ENCODE measurements at places on chromosomes 2 and 18. TPM values are rescaled to one million over a fixed set of nuclear protein-coding genes. Genes with fewer than 3 reads are reported as not detected.

MERTK gene
- 17.3 TPM for total RNA-seq

RGPD8 gene
- 21.5 TPM for total RNA-seq

CCDC74B gene
- total RNA-seq = 0.85 TPM

MEMO1 gene
- 30.4 TPM for total RNA-seq

ADD2 gene
- 4.3 TPM for total RNA-seq

GAREM2 gene
- 0.63 TPM for total RNA-seq

ACKR3 gene
- total RNA-seq = 14.4 TPM

ARHGEF4 gene
- 0.09 TPM for total RNA-seq

KCNK3 gene
- total RNA-seq = not detected

TYW5 gene
- total RNA-seq = 7.8 TPM

HOXD13 gene
- total RNA-seq = not detected

AGXT gene
- not detected for total RNA-seq

RAB27B gene
- 3.5 TPM for total RNA-seq

TMEM37 gene
- total RNA-seq = 0.94 TPM

CNRIP1 gene
- 29.9 TPM for total RNA-seq

KRTCAP3 gene
- total RNA-seq = not detected

ANKRD30BL gene
- total RNA-seq = not detected

PMS1 gene
- total RNA-seq = 26.4 TPM

KYNU gene
- not detected for total RNA-seq

AQP12B gene
- total RNA-seq = not detected

NYAP2 gene
- not detected for total RNA-seq

MALL gene
- total RNA-seq = 21.3 TPM

SIX3 gene
- not detected for total RNA-seq

IRS1 gene
- under 0.01 TPM for total RNA-seq

PDE11A gene
- total RNA-seq = under 0.01 TPM

DES gene
- total RNA-seq = not detected

CCDC148 gene
- 0.18 TPM for total RNA-seq

SERPINB7 gene
- not detected for total RNA-seq

CFAP65 gene
- under 0.01 TPM for total RNA-seq

CD8A gene
- not detected for total RNA-seq

POTEF gene
- 0.09 TPM for total RNA-seq

KLHL30 gene
- total RNA-seq = 0.19 TPM

ERBB4 gene
- total RNA-seq = under 0.01 TPM

SULT6B1 gene
- not detected for total RNA-seq

FSHR gene
- total RNA-seq = not detected

C2orf66 gene
- 0.09 TPM for total RNA-seq

RBM44 gene
- total RNA-seq = 0.47 TPM

FAM237A gene
- total RNA-seq = not detected

C2orf72 gene
- not detected for total RNA-seq

MSTN gene
- not detected for total RNA-seq

POMC gene
- 0.66 TPM for total RNA-seq

DPY30 gene
- 62.4 TPM for total RNA-seq

KLHL41 gene
- 0.09 TPM for total RNA-seq

TTL gene
- 43.1 TPM for total RNA-seq

SAP130 gene
- 2.9 TPM for total RNA-seq

LANCL1 gene
- 15.7 TPM for total RNA-seq

LYG1 gene
- total RNA-seq = 0.27 TPM

DCDC2C gene
- total RNA-seq = not detected
